ENCODE measurements at places on chromosomes 12 and 14.

- no peak for DNase-seq
Measured at GRCh38 chr12:10211101-10211939, 1.4 kb upstream of the GABARAPL1 start.

DNA sequence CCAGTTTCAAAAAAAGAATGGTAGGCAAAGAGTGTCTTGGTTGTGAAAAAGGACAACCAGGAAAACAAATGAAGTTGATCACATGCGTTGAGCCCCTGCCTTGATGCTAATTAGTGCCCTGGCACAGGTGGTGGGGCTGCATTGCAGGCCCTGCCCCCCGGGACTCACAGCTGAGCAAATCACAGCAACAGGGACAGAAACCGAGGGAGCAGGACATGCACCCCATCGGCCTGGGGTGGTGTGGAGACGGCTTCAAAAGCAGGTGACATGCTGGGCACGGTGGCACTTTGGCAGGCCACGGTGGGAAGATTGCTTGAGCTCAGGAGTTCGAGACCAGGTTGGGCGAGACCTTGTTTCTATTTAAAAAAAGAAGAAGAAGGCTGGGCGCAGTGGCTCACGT, 1.1 kb upstream of the PAPLN start:
- DNase-seq = no peak

DNA sequence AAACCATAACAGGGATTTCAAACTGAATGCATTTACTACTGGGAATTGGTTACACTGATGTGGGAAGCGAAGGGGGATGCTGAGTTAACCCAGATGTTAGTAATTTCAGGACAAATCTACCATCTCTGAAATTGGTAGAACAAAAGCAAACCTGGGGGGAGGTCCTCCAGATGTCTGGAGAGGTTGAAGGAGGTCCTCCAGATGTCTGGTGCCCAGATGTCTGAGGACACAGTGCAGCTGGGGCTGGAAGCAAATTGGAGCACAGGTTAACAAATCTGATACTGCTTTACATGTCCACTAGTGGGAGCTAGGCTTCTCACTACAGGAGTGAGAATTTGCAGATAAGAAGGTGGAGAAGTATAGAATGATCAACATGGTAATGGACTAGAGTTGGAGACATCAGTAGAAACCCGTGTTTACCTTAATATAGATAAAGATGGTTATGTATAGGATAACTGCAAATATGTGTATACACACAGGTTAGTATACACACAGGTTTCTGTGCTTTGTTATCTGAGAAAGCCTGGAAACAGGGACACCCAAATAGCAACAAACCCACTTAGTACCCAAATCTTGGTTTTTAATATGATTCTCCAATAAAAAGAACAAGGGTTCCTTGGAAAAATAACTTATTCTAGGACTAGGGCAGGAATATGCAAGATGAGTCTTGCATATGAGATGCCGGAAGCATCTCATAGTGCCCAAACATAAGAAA, 162.5 kb downstream of the C12orf50 start:
- no peak for DNase-seq

DNA sequence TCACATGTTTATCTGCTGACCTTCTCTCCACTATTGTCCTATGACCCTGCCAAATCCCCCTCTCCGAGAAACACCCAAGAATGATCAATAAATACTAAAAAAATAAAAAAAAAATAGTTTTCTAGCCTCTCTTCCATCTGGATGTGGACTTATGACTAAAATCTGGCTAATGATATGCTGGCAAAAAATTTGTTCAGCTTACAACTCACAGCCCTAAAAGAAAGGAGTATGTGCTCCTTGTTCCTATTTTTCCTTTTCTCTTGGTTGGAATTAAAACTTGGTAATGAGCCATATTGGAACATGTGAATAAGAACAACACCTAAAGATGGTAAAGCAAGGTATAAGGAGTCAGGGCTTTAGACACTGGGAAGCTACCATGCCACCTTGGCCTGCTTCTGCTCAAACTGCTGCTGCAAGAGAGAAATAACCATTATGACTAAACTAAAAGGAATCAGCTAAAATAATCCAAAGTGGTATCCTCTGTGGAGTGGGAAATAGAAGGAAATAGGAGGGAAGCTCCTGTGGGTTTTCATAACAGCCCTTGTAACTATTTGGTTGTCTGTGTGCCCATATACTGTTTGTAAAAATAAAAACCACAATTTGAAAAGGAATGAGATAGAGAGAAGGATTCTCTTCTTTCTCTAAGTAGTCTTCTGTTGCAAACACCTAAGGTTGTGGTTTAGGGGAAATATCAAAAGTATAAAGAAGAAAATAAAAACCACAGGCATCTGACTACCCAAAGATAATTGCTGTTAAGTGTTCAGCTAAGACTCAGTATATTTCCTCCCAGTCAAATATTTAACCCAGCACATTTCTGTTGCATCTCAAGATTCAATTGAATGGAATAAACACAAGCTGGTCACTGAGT, 53.8 kb downstream of the SDR9C7 start:
- no peak for DNase-seq

DNA sequence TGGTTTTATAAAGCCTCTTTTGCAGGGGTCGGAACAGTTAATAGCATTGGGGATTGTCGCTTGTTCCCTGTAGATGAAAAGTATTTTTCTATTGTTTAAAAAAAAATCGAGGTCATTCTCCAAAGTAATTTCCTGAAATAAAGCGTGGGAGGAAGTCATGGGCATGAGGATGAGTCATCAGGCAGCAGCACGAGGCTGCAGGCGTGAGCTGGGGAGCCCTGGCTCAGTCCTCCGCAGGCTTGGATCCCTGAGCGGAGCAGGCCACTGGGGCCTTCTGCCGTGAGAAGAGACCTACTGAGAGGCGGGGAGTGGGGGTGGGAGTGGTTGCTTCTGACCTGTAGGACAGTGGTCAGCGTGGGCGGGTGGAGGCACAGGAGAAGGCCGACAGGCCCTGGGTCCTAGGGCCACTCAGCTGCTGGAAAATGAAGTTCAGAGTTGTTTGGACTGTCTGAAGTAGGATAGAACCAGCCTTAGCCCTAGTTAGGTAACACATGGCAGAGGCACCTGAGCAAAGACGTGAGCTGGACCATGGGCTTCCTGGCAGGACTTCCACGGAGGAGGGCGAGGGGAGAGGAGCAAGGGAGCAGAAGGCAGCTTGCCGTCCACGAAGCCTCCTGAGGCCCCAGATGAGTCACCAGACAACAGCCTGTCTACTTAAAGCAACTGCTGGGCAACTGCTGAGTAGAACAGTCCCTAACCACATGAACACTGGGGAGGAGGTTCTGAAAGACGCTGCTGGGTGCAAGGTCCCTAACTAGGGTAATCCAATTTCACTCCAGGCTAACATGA, 21.1 kb upstream of the LGALS3 start:
- DNase-seq = peak; percentile 55

GRCh38 chr12:106134294-106134949, 4.3 kb downstream of the NUAK1 start:
- no peak for DNase-seq

- peak; percentile 60 for DNase-seq
Measured at GRCh38 chr14:21924479-21924878, 250.9 kb upstream of the OR4E1 start.

GRCh38 chr12:131994589-131994988, 44.8 kb downstream of the EP400 start:
- no peak for DNase-seq

GRCh38 chr12:79267580-79267979, 403.0 kb downstream of the SYT1 start:
- no peak for DNase-seq

- no peak for DNase-seq
Measured at GRCh38 chr14:66652525-66653106, 144.7 kb downstream of the GPHN start.

DNA sequence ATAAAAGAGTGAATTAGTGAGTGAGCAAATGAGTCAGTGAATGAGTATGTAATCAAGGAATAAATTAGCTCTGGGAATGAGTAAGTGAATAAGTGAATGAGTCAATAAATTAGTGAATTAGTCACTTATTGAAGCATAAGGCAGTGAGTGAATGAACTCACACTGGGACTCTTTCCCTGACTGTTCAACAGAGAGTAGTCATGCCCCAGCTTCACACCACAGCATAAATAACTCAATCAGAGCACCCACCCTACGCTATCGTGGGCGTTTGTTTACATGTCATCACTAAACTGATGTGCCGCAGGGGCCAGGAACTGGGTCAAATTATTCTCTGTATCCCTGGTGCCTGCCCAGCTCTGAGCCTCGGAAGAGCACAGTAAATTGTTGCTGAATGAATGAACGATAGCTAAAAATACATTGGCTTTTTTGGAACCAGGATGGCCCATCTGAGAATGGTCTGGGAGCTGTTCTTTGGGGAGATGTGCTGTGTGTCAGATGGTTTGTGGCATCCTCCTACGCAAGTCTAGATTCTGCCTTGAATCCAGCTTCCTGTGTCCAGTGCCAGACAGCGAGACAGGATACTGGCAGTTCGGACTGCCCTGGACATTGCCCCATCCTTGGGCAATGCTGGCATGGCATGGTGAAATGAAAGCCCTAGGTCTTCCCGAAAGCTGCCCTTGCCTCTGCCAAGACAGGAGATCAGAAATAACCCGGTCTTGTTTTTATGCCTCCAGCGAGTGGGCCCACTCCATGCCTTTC, 98.0 kb upstream of the RTL1 start:
- no peak for DNase-seq

Data from stimulated activated CD4-positive, alpha-beta T cell treated with anti-CD3 and anti-CD28 coated beads, Interleukin-15, amount 100 ng/mL, for 24 hours (primary cell).